ENCODE measurements at places on chromosomes 2 and 18.

GRCh38 chr2:201704536-201704935 is 6.1 kb upstream of the MPP4 start:
- DNase-seq: no peak

- no peak for DNase-seq
Observed at GRCh38 chr2:96768083-96768561, 7.4 kb downstream of the CNNM4 start.

DNA sequence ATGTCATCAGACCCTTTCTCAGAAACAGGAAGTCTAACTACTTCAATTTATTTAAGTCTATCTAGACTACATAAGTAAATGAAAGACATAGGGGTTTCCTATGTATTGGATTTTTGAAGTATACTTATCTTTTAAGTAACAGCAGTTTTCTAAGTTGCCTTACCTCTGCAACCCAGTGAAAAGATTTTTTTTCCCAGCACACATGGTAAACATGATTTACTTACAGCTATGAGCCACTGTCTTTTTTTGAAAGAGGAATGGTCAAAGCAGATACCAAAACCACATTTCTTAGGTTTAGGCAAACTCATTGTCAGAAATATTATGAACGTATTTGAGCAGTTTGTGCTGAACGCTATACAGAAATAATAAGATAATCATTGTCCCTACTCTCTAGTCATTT is 78.7 kb upstream of the OTX1 start:
- no peak for DNase-seq

DNA sequence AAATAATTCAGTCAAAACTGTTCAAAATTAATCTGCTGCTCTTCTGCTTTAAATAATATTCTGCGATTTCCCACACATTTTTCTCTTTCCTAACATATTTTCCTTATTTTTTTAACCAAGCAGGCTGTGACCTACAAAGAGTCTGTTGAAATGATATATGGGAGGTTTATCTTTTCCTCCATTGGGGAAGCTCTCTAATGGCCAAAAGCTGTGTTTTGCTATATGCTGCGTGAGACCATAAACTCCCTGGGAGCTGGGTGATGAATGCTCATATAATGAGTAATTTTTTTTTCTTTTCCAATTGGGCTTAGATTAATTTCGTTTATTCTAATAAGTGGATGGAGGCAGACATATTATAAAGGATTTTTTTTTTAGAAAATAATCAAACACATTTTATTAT is 72.2 kb upstream of the MAP2 start:
- DNase-seq: no peak

GRCh38 chr2:85999061-85999831 is 106.4 kb downstream of the POLR1A start:
- peak; percentile 18 for DNase-seq

- DNase-seq: no peak
Observed at GRCh38 chr2:220528180-220528675, 900.8 kb downstream of the SLC4A3 start.

GRCh38 chr2:158726911-158727592 is 68.1 kb upstream of the DAPL1 start:
- DNase-seq: no peak

GRCh38 chr2:105224444-105224843 is 17.1 kb upstream of the GPR45 start:
- no peak for DNase-seq
